ENCODE measurements at places on chromosomes 12 and 14.

DNA sequence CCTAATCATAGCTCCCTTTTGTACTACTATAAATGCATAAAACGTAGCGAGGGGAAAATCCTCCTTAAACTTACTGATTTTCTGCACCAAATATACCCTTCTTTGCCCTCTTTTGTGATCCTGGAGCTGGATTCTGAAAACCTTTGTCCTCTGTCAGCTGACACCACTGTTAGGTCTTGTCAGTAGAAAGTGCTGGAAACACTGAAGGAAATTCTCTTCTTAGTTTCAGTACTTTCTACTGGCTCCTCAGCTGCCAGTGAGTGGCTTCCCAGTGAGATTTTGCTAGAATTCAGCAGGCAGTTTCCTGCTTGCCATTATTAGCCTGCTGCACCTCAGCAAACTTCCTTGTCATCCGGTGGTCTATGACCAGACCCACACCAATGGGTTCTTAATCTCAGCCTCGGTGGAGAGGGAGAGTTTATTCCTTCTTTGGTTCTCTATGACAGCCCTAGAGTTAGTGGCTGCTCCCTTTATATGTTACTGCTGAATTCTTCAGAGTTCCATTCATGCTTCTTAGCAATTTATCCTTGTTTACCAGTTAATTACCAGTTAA, 476.2 kb downstream of the FSCB start:
- no peak for DNase-seq

- no peak for DNase-seq
Measured at GRCh38 chr12:118432812-118433545, 56.6 kb downstream of the SUDS3 start.

DNA sequence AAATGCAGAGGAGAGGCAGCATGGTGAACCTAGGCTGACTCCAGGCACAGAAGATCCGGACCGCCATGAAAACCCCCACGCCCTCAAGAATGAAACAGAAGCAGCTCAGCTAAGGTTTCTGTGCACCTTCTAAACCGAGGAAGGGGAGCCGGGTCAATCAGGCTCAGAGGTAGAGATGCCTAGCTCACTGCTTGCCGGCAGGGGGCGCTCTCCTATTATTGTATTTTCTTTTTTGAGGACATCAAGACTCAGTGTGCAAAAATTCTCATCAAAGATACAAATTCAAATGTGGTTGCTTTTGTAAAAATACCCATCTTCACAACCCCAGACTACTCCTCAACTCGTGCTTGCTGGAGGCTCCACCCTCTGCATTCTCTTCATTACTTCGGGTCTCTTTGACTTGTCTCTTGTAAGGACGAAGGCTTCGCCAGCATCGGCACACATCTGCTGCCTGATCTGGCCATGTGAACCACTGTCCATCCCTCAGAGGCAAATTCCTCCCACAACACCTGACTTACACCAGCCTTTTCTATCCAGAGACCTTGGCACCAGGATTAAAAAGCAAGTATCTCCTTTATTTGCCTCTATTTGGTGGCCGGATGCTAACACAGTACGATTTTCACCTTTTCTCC, 33.4 kb upstream of the RNASE3 start:
- DNase-seq = peak; percentile 71

- DNase-seq = no peak
Measured at GRCh38 chr12:42421844-42422779, 96.1 kb downstream of the PPHLN1 start.

DNA sequence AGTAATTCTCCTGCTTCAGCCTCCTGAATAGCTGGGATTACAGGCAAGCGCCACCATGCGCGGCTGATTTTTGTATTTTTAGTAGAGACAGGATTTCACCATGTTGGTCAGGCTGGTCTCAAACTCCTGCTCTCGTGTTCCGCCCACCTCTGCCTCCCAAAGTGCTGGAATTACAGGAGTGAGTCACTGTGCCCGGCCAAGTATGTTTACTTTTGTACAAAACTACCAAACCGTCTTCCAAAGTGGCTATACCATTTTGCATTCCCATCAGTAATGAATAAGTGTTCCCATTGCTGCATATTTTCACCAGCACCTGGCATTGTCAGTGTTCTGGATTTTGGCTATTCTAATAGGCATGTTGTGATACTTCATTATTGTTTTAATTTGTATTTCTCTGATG, 8.4 kb upstream of the KRT6A start:
- no peak for DNase-seq
